Psoas muscle (tissue), 8 donors: ENCODE measurements at places on chromosomes 11 and 22. TPM values are rescaled to one million over a fixed set of nuclear protein-coding genes. Genes with fewer than 3 reads are reported as not detected.
A peak's percentile ranks its signal among the peaks of the same experiment; 100 is the strongest.

GRCh38 chr11:117878314-117878938 lies 2.0 kb upstream of the FXYD6 start:
- DNase-seq: no peak

GRCh38 chr11:69423611-69424385 lies 57.7 kb upstream of the LINC01488 start:
- DNase-seq: peak; percentile 26

DNA sequence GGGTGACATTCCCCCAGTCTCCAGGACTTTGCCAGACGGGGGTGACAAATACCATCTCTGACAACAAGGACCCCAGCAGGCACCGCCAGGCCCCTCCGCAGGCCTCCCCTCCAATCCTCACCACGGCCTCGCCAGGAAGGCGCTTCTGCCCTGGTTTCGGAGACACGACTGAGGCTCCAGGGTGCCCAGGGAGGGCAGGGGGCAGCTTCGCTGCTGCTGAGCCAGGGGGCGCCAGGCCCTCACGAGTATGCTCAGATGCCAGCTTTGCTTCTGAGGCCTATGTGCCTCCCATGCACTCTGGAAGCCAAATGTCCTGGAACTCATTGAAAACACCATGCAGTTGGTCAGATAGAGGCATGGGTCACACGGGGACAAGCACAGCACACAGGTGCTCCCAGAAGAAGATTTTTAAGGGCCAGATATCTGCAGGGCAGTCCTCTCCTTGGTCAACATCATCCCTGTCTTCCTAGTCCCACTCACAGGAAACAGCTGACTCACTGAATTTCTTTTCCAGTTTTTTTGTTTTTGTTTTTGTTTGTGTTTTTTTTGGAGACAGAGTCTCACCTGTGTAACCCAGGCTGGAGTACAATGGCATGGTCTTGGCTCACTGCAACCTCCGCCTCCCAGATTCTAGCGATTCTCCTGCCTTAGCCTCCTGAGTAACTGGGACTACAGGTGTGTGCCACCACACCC lies 19.9 kb downstream of the BID start:
- DNase-seq: no peak

DNA sequence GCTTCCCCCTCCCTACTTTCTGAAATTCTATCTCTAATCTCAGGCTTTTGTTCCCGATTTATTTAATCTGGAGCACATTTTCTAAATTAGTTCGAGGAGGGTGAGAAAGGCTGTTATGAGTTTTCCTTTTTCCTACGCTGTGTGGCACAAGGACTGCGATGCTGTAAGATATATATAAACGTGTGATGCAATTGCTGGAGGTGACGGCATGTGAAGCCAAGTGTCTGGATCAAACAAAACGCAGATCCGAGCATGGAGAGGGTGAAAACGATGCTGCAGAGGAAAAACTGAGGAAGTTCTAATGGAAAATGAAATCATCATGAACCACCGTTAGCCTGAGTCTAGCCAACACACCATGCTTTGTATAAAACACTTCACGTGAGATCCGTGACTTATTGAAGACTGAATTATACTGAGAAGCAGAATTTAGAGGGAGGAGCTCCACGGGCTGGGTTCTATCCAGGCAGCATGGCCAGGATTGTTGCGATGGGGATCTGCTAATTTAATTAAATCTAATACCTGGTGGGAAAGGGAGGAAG lies 4.4 kb downstream of the PKNOX2 start:
- DNase-seq: no peak

GRCh38 chr11:31803813-31804311 lies 7.3 kb downstream of the PAX6 start:
- DNase-seq: no peak

DNA sequence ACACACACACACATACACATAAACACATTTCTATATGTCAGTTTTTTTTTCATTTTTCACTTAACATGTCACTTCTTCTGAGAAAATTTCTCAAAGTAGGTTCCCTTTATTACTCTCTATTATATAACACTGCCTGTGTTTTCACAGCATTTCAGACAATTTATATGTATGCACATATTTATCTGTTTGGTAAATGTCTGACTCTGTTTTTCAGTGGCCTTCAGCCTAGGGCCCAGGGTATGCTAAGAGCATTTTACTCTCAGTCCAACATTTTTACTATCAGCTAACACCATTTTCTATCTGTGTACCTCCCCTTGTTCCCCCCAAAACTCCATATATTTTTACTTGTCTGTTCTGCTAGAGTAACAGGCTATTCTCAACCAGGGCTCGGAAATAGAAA lies 92.3 kb downstream of the ANO3 start:
- no peak for DNase-seq

DNA sequence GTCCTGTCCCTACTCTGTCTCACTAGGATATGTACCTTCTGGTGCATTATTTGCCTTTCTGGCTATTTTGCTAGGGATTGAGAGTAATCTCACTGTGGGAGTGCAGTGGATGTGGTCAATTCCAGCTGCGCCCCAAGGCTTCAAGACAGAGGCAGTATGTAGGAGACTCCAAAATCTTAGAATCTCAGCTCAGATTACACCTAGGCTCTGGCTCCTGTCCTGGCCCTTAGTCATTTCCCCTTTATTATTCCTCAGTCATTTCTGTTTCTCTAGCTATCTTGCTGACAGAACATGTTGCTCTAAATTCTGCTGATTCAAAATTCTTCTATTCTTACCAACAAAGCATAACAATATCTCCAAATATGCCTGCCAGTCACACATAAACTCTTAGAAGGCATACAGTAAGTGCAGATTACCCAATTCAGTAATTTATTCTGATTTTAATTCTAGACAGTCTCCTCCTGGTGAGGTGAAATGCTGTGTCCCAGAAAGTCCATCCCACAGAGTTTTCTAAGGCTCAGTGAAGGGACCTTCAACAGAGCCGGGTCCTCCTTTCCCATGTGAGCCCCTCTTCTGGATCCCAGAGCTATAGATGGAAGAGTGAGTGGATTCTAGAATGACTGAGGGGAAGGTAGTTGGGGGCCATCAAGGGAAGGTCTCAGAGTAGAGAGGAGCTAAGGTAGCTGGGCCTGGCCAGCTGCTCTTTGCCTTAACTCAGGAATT lies 24.3 kb upstream of the GLYATL1 start:
- no peak for DNase-seq

OR5D18 gene
- not detected for total RNA-seq

HEPACAM gene
- total RNA-seq: not detected

ZC3H12C gene
- total RNA-seq: 17.7 TPM

TCN1 gene
- total RNA-seq: 0.44 TPM

TRIM51 gene
- not detected for total RNA-seq
